ENCODE measurements at places on chromosomes 1 and 21.

DNA sequence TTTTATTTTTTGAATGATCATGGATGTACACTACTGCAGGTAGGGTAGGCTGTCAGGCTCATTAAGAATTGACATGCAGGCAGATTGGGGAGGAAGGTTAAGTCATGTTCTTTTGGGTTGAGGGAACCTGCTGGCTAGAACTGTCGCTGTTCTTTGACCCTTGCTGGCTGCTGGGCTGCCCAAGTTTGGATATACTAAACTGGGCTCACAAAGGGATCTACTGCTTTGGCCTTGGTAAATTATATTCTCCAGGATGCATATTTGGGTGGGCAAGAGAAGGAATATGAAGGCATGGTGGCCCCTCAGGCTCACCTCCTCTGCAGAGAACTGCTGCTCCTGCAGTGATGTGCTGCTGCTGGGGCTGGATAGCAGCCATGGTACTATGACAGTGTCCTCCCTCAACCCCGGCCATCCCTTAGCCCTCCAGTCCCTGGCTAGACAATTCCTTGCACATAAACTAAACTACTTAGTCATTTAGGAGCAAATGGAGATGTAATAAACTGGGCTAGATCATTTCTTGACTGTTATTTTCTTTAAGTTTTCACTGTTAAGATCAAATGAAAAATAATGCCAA is 6.1 kb downstream of the ATP1A1 start:
- DNase-seq, result no peak

- DNase-seq, result no peak
Observed at GRCh38 chr1:55138823-55139222, 76.3 kb downstream of the USP24 start.

- DNase-seq, result no peak
Observed at GRCh38 chr1:218353656-218354055, 8.5 kb downstream of the TGFB2 start.

GRCh38 chr1:88104236-88104635 is 579.8 kb upstream of the PKN2 start:
- DNase-seq, result no peak

GRCh38 chr1:32361308-32361673 is 994 bp downstream of the FAM229A start:
- no peak for DNase-seq

GRCh38 chr1:166029196-166029945 is 137.4 kb downstream of the FAM78B start:
- DNase-seq, result no peak

GRCh38 chr1:159250638-159251216 is 46.1 kb downstream of the ACKR1 start:
- DNase-seq, result no peak

- DNase-seq, result peak; percentile 6
Observed at GRCh38 chr1:27455139-27455811, 34.7 kb downstream of the WASF2 start.

DNA sequence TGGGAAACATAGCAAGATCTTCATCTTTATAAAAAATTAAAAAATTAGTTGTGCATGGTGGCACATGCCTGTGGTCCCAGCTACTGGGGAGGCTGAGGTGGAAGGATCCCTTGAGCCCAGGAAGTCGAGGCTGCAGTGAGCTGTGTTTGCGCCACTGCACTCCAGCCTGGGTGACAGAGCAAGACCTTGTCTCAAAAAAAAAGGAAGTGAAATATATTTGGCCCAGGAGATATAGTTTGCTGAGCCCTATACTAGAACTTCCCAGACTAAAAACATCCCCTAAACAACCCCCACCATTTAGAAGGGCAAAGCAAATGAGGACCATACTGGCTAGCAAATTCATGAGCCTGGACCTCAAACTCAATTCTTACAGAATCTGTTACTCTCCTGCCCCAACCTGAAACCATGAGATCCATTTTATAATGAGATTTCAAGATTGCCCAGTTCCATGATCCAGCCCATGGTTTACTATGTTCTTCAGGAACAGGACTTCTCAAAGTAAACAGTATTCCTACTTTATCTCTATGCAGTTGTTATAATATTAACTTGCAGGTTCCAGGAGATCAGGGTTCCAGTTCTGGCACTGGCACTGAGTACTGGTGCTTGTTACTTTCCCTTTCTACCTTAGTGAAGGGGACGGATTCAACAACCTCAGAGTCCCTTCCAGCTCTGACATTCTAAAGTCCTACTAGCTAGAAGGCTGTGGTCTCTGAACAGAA is 48.9 kb upstream of the TADA1 start:
- no peak for DNase-seq

DNA sequence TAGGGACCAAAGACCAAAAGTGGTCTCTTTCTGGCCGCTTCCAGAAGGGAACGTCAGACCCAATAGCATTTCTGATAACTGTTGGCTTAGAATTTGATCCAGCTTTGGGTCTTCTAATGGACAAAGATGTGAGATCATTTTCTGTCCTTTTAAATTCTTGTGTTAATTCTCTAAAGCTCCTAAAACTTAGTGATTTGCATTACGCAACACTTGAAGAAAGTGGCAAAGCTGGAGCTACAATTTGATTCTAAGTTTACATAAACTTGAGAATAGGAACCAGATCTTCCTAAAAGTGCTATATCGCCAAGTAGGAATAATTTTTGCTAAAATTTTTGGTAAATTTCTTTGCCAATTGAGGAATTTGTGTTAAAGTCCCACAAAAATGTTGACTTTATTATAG is 21.6 kb upstream of the PLA2G4A start:
- no peak for DNase-seq

DNA sequence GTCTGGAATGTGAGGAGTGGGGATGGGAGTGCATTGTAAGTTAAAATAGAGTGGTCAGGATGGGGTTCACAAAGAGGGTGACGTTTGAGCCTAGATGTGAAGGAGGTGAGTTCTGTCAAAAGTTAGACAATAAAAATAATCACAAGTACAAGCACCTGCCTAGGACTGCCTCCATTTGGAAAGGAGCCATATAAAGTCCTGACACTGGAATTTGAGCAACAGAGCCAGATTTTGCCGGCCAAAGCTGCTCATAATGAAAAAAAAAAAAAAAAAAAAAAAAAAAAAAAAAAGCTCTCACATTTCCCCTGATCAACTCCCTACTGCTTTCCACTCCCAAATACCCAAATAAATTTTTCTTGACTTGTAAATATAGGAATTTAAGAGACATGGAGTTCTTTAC is 4.1 kb downstream of the PALMD start:
- DNase-seq, result no peak

DNA sequence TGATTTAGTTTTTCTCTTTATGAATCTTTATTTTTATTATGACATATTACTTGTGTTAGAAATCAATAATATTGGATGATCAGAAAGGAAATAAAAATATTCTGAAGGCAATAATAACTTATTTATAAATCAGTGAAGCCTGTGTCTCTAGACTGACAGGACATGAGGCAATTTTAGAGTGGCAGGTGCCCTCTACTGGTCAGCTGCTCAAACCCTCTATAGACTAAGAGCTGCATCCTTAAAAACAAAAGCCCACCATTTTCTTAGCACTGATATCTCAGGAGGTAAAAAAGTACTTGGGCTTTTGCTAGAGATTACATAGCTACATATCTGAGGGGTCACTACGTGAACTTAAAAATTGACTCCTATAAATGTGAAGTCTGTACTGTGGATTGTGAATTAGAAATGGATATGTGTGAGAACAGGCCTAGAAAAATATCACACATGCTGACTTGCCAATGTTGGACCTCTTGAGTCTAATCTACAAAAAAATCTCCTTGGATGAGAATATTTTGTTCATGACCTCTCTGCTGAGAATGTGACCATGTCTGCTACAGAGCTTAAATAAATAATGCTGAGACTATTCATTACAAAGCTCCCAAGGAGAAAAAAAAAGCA is 597.9 kb upstream of the ADAMTS5 start:
- DNase-seq, result no peak

- no peak for DNase-seq
Observed at GRCh38 chr1:113946678-113947387, 17.7 kb downstream of the HIPK1 start.

DNA sequence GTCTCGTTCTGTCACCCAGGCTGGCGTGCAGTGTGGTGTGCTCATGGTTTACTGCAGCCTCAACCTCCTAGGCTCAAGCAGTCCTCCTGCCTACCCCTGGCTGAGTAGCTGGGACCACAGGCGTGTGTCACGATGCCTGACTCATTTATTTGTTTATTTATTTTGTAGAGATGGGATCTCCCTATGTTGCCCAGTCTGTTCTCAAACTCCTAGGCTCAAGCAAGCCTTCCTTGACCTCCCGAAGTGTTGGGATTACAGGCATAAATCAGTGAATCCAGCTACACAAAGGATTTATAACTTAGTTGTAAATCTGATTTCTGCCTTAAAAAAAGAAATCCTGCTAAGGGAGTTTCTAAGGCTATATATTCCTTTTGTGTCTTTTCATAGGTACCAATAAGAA is 30.5 kb upstream of the ZNF496 start:
- DNase-seq, result no peak

DNA sequence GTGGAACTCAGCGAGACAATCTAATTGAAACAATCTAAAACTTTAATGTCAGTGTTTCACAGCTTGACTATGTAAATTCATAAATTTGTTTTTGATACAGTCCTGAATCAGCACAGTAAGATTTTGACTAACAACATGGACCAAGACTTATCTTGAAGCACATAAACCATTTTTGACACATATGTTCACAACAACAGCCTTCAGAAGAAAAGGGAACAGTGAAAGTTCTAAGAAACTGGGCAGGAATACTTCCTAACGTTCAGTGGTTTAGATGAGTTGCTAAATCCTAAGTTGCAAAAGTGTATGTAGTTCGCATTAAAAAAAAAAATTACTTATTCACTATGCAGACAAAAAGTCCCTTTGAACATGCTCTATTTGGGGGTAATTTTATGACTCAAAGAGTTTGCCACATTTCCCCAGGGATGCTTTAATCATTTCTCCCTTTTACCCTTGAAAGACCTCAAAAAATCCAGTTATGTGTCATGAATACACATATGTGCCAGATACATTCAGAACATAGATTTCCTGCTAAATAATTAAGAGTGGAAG is 120.2 kb downstream of the MRPL39 start:
- DNase-seq, result no peak

DNA sequence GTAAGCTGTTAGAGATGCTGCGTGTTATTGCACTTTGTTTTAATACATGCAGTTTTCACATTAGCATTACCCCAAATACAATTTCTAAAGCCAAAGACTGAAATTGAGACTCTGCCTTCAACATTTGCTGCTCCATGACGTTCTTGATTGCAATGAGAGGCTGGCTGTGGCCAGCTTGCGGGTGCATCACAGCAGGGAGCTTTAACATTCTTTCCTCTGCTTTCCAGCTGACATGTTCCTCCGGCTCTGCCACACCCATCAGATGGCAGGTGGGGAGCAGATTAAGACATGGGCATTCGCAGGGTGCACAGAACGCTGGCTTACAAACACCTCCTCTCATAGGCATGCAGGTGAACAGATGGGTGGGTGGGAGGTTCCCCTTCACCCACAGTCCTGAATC is 314.1 kb downstream of the DISC1 start:
- no peak for DNase-seq

GRCh38 chr1:224328644-224329043 is 1.3 kb downstream of the NVL start:
- DNase-seq, result no peak

- no peak for DNase-seq
Observed at GRCh38 chr1:115764541-115764940, 4.0 kb downstream of the CASQ2 start.

DNA sequence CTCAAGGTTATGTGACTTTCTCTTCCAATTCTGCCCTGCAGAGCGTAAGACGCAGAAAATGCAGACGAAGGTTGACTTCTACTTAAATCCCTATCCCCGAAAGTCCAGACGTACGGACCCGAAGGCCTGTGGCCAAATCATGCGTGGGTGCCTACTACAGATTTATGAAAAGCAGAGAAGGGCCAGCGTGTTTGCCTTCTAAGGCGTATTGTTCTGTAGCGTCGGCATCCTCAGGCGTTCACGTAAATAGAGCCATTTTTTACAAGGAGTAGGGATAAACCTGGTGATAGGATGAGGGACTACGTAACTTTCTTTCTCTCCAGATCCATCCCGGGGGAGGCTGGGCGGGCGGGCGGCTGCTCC is 222 bp upstream of the GIPC2 start:
- no peak for DNase-seq

DNA sequence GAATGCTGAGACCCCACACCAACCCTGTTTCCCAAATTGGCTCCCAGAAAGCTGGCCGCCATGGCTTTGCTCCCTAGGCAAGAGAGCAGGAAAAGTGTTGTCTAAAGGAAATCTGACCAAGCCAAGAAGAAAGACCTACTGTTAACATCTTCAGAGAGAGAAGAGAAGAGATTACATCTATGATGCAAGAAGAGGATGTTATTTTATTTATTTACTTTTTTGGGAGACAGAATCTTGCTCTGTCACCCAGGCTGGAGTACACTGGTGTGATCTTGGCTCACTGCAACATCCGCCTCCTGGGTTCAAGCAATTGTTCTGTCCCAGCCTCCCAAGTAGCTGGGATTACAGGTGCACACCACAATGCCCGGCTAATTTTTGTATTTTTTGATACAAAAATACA is 21.7 kb downstream of the HMGN2 start:
- no peak for DNase-seq

DNA sequence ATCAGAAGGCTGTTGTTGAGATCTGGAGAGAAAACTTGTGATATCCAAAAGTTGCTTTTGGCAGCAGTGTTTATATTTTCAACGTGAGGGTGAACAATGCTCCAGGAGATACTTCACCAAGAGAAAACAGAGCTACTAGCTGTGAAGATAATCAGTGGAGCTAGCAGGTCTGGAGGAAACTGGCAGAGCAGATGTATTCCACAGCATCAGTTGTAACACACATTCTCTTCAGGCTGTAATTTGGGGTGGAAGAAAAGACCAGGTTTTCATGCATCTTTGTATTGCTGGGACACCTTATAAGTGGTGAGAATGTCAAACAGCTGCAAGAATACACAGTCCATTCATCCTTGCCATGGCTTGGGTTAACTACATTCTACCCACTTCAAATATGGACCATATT is 22.0 kb downstream of the AHCYL1 start:
- DNase-seq, result no peak

DNA sequence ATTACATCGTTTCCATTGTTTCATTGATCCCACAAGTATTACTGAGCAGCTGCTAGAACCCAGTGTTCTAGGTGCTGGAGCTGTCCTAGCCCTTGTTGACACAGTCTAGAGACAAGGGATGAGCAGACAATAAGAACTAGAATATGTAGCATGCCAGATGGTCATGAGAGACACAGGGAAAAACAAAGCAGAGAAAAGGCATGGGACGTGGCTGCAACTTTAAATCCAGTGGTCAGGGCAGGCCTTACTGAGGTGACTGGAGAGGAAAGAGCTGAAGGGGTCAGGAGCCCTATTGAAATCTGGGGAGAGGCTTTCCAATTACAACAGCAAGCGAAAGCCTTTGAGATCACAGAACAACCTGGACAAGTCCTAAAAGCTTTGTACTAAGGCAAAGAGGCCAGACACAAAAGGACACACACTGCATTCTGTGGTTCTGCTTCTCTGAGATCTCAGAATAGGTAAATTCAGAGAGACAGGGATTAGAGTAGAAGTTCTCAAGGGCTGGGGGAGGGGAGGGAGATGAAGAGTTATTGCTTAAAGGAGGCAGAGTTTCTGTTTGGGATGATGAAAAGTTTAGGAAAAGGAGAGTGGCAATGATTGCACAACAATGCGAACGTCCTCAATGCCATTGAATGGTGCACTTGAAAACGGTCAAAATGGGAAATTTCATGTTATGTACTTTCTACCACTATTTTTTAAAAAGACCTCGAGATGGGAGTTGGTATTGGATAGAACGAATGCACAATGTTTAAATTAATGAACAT is 467.4 kb upstream of the VAMP3 start:
- no peak for DNase-seq

- no peak for DNase-seq
Observed at GRCh38 chr1:89598450-89599331, 34.2 kb upstream of the LRRC8C start.

GRCh38 chr1:28578696-28579218 is 13.3 kb upstream of the RAB42 start:
- no peak for DNase-seq
